Activated gamma-delta T cell treated with Interleukin-2 at 50 U/mL for 16 hours (primary cell): ENCODE measurements at places on chromosomes 2 and 18.

- DNase-seq = no peak
Observed at GRCh38 chr18:55404832-55405465, 183.0 kb downstream of the TCF4 start.

DNA sequence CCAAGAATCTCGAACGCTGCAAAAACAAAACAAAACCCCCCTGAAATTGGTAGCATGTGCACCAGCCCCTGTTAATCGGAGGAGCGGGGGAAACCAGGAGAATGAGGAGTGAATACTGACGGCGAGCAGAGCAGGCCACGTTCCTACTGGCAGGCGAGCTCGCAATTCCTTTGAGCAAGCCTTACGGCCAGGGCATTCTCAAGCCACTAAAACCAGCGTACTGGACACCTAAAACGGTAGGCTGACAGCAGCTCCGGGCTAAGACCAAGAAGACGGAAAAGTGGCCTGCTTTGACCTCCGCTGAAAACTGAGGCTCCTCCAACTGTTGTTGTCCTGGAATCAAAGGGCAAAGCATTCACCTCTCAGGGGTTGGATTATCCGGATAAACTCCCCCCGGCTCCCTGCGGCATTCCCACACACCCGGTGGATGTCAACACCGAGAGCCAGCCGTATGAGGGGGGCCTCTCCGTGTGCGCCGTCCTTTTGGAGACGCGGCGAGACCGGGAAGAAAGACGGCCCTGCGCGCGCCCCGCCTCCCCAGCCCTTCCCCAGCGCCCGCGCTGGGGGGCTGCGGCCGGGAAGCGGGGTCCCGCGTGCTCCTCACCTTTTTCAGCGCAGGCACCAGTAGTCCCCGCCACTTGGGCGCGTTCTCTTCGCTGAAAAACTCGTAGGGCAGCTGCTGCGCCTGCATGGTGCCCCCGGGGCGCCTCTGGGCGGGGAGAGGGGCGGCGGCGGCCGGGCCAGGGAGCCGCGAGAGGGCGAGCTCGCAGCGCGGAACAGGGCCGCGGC, 925 bp downstream of the SOS1 start:
- DNase-seq = peak; percentile 63

DNA sequence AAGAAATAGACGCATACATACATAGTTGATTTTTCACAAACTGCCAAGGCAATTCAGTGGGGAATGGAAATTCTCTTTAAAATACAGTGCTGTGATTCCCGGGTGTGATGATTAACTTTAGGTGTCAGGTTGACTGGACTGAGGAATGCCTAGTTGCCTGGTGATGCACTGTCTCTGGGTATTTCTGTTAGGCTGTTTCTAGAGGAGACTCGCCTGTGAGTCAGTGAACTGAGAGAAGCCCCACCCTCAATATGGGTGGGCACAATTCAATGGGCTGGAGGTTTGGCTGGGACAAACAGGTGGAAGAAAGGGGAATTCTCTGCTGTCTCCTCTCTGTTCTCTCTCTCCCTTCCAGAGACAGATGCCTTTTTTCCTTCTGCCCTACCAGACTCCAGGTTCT, 187.6 kb downstream of the ARHGAP28 start:
- DNase-seq = no peak

GRCh38 chr18:63949068-63949737, at the start of gene HMSD:
Gene HMSD, plus strand, starts transcription at chr18:63949301. Its CDS starts 4,155 bp downstream, at chr18:63953456.
- peak; percentile 31 for DNase-seq

- DNase-seq = no peak
Observed at GRCh38 chr2:37284381-37284780, 40.3 kb downstream of the PRKD3 start.
